EL (cell line): ENCODE measurements at places on chromosomes 5 and 9.

DNA sequence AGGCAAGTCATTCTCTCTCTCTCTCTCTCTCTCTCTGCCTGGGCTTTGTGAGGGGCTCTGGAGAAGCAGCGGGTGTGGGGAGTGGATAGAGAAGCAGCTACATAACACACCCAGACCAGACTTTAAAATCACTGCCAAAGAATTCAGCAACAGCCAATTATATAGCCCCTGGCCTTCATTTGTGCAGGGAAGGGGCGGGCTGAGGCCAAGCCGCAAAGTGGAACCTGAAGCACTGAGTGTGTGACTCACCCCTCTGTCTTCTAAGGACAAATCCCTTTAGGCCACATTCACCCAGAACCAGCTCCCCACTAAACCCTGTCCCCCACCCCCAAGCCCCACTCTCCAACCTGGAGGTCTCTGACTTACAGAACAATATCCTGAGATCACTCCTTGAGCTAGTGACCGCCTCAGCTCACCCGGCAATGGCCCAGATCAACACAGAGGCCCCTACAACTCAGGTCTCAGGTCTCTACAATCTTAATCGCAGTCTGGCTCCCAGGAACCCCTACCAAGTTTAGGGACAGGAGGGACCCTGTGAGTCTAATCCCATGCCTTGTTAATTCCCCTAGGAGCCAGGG lies 6.0 kb downstream of the B4GALT1 start:
- peak; percentile 99 for DNase-seq

DNA sequence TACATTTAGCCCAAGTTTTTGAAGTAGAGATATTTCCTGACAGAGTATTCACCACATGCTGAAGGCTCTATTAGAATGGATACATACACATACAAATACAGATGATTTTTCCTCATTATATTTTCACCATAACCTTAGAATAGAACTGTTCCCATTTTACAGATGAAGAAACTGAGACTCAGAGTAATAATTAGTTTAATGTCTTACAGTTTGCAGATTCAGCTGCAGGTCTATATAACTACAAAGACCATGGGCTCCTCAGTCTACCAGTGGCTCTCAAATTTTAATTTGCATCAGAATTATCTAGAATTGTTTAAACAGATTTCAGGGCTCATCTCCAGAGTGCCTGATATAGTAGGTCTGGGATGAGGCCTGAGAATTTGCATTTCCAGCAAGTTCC lies 64.4 kb downstream of the GRAMD2B start:
- no peak for DNase-seq

GRCh38 chr9:93907551-93908199 lies 47.5 kb downstream of the BARX1 start:
- no peak for DNase-seq

- no peak for DNase-seq
These were observed 404.9 kb upstream of the ZNF608 start for GRCh38 chr5:125151150-125151900.

DNA sequence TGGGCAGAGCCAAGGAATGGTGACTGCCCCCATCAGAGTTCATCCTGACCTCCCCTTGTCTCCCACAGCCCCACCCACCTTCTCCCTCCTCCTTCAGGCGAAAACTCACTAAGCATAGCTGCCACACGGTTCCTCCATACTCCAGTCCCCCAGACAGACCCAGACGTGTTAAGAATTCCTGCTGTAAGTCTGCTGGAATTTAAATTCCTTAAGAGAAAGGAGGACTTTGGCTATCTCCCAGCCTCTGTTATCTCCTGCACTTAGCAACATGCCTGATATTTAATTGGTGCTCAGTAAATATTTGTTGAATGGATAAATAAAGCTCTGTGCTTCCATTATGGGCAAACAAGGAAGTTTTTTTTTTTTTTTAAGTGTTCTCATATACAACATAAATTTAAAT lies 213.7 kb downstream of the RFK start:
- no peak for DNase-seq
